ENCODE measurements at places on chromosomes 1 and 21. TPM values are rescaled to one million over a fixed set of nuclear protein-coding genes. Genes with fewer than 3 reads are reported as not detected.

The GRIK3 gene
- 0.37 TPM for total RNA-seq

The MARK1 gene
- 3.8 TPM for total RNA-seq

The CACNA1S gene
- not detected for total RNA-seq

The LIPI gene
- not detected for total RNA-seq

The PCSK9 gene
- not detected for total RNA-seq

The FCER1A gene
- not detected for total RNA-seq

The TNFRSF9 gene
- total RNA-seq, result 2.2 TPM

The AQP10 gene
- not detected for total RNA-seq

The ADORA1 gene
- total RNA-seq, result not detected

The LYPLA2 gene
- 81.6 TPM for total RNA-seq

The IFI6 gene
- 11.4 TPM for total RNA-seq

The CFAP74 gene
- not detected for total RNA-seq

The PFKFB2 gene
- total RNA-seq, result 10.1 TPM

The TCHH gene
- total RNA-seq, result not detected
